ENCODE measurements at places on chromosomes 2 and 18.

- DNase-seq: no peak
These were observed 16.8 kb upstream of the RHOB start for GRCh38 chr2:20430035-20430434.

- peak; percentile 50 for DNase-seq
These were observed 2.9 kb downstream of the MYL12A start for GRCh38 chr18:3250237-3251107.

DNA sequence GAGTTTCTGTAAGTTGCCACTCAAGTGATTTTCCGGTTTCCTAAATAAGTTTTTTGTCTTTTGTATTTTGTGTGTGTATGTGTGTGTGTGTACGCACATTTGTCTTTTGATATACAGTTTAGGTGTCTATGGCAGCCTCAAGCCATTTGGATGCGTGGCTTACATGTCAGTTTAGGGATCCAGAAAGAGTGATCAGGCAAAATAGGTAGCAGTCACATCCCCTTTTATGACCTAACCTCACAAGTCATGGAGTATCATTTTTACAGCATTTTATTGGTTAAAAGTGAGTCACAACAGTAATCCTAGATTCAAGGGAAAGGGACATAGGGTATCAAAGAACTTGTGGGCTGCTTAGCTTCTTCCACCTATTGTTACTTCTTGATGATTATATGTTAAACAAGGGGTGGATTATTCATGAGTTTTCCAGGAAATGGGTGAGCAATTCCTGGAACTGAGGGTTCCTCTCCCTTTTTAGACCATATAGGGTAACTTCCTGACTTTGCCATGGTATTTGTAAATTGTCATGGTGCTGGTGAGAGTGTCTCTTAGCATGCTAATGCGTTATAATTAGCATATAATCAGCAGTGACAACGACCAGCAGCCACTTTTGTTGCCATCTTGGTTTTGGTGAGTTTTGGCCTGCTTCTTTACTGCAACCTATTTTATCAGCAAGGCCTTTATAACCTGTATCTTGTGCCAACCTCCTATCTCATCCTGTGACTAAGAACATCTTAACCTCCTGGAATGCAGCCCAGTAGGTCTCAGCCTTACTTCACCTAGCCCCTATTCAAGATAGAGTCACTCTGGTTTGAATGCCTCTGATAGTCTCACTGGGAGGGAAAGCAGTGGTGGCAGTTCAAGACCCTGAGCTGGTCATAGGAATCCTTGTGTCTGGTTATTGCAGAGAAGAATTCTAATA, 8.6 kb upstream of the SOCS6 start:
- peak; percentile 73 for DNase-seq

- peak; percentile 45 for DNase-seq
These were observed 51.0 kb upstream of the CYP26B1 start for GRCh38 chr2:72198532-72199241.

DNA sequence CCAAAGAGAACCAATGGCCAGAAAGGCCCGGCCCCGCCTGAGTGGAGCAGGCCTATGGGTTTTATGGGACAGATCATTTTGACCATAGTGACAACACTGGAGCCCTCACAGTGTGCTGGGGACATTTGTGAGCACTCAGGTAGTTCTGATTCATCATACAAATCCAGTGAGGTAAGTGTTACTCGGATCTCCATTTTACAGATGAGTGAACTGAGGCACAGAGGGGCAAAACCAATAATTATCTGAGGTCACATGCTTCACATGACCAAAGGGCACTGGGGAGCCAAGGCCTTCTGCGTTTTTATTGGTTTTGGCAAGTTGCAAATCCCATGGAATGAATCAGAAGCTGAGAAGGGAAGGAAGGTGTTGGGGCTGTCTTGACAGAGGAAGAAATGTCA, 111.5 kb upstream of the MGAT5 start:
- DNase-seq: peak; percentile 46

GRCh38 chr18:45689396-45689795, 34.6 kb upstream of the SLC14A1 start:
- no peak for DNase-seq

DNA sequence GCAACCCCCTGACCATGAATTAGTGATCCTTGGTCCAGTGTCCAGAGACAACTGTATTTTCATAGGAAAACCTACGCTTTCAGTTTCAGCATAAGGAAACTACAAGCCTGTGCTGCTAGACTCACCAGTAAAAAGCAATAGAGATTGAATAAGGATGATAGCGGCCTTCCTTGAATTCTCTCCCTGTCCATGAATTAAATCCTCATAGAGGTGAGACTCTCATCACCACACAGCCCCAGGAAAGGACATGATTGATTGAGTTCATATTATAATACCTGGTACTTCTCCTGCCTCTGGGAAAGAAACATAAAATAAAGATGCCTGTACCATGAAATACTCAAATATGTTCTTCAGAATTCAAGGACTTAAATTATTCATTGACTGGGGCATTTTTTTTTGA, 146.3 kb upstream of the SPOPL start:
- no peak for DNase-seq

- DNase-seq: no peak
These were observed 195.8 kb downstream of the MTX2 start for GRCh38 chr2:176464886-176465564.

DNA sequence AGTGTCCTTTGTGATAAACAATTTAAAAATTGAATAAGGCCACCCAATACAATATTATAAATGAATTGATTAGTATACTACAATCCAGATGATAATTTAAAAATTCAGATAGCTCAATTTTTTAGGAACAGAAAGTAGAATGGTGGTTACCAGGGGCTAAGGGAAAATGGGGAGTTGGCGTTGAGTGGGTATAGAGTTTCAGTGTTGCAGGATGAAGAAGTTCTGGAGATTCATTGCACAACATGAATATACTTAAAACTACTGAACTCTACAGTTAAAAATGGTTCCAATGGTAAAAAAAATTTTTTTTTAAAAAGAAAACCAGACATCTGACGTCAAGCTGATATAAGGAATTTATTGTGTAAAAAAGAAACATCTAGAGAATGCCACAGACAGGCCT, 20.9 kb downstream of the SLC39A6 start:
- DNase-seq: no peak

DNA sequence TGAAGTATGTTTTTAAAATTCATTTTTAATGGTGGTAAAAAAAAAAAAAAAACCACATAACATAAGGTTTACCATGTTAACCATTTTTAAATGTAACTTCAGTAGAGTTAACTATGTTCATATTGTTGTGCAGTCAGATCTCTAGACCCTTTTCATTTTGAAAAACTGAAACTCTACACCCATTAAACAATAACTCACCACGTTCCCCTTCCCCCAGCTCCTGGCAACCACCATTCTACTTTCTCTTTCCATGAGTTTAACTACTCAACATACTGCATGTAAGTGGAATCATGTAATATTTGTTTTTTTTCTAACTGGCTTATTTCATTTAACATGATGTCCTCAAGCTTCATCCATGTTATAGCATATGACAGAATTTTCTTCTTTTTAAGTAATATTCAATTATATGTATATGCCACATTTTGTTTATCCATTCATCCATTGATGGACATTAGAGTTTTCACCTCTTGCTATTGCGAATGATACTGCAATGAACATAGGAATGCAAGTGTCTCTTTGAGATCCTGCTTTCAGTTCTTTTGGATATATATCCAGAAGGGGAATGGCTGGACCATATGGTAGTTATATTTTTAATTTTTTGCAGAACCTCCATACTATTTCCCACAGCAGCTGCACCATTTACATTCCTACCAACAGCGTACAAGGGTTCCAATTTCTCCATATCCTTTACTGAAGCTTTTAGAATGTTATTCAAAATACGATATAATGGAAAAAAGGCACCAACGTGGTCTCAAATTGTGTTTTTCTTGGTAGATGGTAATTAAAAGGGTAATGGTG, 91.0 kb downstream of the SPTBN1 start:
- DNase-seq: no peak

DNA sequence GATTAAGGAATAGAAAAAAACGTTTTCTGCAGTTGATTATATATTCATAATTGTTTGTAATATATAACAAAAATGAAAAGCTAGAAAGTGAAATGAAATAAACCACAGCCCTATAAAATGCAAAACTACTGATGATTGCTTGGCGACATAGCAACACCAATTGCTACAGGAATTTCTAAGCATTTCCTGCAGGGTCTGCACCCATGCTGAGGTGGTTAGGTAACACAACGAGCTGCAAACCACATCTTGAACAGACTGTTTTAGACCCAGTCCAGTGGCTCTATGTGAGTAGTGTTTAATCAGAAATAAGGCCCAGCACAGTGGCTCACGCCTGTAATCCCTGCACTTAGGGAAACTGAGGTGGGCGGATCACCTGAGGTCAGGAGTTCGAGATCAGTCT, 17.2 kb upstream of the UGT1A9 start:
- no peak for DNase-seq

- DNase-seq: no peak
These were observed 32.1 kb upstream of the NCKAP5 start for GRCh38 chr2:133600266-133600928.

GRCh38 chr2:219430633-219431615, 3.7 kb upstream of the SPEG start:
- peak; percentile 60 for DNase-seq

DNA sequence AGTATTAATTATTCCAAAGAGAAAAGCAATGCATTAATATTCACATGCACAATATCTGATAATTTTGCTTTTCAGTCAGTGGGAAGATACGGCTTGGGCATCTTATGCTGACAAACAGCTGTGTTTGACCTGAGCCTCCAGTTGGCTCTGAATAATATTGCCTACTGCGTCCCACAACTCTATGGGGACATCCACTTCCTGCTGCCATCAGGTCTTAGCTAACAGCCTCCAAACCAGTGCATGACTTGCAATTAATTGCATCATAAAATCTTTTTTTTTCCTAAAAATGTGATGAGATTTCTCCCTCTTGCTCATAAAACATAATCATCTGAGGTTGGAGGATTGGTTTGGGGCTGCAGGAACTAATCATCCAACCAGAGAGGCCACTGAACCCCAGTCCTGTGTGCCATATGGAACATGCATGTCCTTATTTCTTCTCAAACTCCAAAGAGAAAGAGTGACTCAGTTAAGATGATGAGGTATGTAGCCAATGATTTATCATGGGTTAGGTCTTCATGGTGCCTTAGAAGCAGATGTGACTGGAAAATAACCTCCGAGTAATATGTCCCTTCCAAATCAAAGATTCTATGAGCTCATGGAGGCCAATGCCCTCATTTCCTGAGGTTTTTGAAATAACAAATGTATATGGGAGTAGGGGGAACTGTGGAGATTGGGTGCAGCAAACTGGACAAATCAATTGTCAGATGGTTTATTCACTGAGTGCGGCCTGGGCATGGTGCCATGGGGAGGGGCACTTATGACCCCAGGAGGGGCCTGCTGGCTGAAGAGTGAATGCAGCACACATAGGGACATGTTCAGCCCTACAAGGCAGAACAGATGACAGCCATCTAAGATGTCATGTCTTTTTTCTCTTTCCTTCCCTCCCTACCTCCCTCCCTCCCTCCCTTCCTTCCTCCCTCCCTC, 39.4 kb downstream of the EDAR start:
- no peak for DNase-seq

DNA sequence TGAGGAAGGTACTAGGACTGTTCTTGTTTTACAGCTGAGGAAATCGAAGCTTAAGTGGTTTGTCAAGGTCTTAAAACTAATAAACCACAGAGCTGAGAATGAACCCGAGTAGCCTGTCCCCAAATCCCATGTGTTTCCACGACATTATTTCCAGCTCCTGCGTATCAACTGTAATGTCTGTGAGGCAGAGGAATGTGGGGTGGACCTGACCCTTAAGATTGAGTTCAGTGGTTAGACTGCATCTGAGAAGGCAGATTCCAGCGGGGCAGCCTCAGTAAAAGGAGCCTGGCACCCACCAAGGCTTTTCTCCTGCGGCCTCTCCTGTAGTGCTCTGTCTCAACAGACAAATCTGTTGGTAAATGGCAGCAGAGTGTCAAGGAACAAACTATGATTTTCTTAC, 81.9 kb upstream of the TMEM178A start:
- no peak for DNase-seq

- no peak for DNase-seq
These were observed 187.1 kb downstream of the GULP1 start for GRCh38 chr2:188478724-188479123.

GRCh38 chr2:194363295-194363694, 1293.7 kb upstream of the SLC39A10 start:
- no peak for DNase-seq

DNA sequence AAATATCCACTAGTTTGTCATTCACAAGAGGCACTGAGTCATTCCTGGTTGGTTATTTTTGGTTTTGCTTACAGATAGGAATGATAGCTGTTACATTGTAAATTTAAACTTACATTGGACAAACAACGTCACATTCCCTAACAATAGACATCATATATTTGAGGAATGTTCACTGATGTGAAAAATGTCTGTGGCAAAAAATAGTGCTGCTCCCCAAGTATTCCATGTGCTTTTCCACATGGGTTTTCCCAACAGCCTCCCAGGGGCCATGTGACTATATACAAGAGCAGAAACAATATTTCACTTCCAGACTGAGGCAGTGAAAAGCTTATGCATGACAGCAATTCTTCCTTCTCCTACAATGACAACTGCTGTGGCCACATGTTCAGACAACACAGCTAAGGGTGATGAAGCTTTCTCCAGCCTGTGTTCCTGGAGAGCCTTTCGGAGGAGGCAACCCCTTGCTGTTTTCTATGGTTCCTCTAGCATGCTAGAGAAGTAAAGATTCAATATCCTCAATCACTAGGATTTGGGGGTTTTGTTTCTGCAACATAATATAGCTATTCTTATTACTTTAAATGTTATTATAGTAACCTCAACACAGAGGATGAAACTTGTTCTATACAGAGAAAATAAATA, 202.7 kb downstream of the PTH2R start:
- DNase-seq: no peak

GRCh38 chr2:220101980-220102379, 474.6 kb downstream of the SLC4A3 start:
- DNase-seq: no peak

DNA sequence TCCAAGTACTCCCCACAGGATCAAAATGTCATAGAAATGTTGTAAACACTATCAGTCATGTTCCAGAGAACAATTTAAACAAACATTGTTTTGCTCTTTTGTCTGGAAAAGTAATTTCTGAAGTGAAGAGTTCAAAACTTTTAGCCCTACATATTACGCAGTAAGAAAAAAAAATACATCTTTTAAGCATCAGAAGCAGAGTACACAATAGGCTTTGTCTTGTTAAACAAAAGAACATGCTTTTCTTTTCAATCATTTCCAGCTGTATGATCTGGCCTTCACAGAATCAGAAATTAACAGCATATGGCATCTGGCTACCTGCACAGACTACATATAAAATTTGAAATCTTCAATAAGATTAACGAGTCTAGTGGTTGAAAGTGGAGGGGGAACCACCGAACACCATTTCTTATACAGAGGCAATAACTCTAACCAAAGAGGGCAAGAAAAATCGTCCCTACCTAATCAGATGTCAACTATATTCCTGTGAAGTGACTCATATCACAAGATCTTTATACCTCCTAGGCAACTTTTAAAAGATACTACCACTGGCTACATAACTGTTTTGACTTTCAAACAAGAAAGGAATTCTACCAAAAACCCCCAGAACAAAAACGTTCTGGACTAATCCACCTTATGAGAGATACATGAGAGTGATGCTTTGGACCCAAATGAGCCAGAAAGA, 149.3 kb downstream of the EXOC6B start:
- no peak for DNase-seq

- no peak for DNase-seq
These were observed 65.1 kb downstream of the USP40 start for GRCh38 chr2:233501198-233502076.

- DNase-seq: no peak
These were observed 92.4 kb downstream of the INPP5D start for GRCh38 chr2:233152541-233152940.

- no peak for DNase-seq
These were observed 47.7 kb upstream of the TMEM247 start for GRCh38 chr2:46431481-46432235.

GRCh38 chr2:26245810-26246209, 1.1 kb downstream of the HADHB start:
- DNase-seq: peak; percentile 43

Measured in MCF 10A (cell line).